Anterior cingulate cortex (tissue), 58 donors: ENCODE measurements at places on chromosomes 11 and 22.

GRCh38 chr11:304915-305843 is 2.4 kb upstream of the IFITM2 start:
- no peak for DNase-seq

DNA sequence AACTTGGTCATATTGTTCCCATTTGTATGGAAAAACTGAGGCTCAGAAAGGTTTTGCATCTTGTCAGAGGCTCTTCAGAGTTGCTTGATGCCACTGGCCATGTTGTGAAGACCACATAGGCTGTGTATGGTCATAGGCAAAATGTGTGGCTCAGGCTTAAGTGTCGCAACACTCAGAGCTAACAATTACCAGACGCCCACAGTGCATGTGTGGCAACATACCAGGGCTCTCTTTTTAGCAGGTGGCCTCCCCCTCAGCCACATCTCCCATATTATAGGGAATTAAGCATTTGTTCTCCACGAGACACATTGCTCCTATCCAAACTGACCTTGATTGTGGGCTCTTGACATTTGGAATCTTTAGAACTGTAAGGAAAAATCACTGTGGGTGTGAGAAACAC is 802.5 kb downstream of the DLG2 start:
- no peak for DNase-seq

- no peak for DNase-seq
Measured at GRCh38 chr11:69921128-69922014, 102.2 kb upstream of the FGF3 start.

DNA sequence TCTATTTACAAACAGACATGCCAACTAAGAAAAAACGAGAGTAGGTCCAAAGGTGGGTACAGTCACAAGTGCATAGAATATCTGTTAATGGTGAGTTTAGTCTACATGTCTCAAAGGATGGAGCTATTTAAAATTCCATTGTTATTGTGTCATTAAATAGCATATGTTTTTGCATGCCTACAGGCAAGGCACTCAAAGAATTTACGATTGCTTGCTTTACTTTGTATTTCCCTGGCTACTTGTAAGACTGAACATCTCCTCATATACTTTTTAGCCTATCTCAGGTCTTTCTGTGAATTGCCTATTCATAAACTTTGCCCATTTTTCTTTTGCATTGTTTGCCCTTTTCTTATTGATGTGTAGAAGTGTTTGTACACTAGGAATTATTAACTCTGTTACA is 39.7 kb downstream of the DEUP1 start:
- DNase-seq, result no peak

DNA sequence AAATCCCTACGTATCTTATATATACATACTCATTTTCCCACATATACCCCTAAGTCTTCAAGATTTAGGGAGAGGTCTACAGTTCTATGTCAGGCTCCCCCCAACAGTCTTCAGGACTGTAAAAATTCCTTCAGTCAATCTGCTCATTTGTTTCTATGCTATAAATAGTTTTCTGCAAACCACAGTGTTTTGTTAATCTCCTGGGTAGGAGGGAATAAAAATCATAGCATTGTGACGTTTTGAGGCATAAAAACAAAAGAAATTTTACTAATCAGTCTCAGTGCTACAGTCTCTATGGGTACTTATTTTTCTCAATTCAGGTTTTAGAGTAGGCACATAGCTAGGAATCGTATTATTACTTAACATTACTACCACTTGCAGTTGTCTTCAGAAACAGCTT is 552.8 kb upstream of the LRRC4C start:
- DNase-seq, result no peak

DNA sequence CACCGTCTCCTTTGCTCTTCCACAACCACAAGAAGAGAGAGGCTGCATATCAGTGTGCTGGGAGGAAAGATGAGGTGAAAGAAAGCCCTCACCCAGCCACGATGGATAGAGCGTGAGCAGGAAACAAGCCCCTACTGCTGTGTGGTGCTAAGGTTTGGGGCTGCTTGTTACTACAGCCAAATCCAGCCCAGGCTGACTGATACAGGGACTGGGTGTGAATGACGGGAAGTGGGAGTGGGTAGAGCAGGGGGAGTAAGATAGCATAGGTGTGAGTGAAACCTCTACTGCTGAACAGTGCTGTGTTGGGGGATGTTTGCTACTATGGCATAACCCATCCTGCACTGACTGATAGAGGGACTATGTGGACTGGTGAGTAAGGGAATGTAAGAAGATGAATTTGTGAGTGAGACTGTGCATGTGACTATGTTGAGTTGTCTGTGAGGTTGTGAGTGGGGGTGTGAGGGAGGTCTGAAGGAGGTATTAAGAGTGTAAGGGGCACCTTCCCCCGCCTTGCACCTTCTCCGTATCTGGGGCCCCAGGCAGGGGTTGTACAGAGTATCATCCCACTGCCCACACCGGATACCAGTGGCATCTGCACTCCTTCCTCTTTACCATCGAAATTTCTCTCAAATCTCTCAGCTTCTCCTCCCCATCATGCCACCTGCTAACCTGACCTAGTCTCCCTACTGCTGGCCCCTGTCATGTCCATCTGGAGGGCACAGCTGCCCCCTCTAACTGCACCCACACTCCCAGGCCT is 91.5 kb downstream of the MN1 start:
- DNase-seq, result no peak

- DNase-seq, result no peak
Measured at GRCh38 chr11:110795112-110795624, 82.9 kb upstream of the ARHGAP20 start.

DNA sequence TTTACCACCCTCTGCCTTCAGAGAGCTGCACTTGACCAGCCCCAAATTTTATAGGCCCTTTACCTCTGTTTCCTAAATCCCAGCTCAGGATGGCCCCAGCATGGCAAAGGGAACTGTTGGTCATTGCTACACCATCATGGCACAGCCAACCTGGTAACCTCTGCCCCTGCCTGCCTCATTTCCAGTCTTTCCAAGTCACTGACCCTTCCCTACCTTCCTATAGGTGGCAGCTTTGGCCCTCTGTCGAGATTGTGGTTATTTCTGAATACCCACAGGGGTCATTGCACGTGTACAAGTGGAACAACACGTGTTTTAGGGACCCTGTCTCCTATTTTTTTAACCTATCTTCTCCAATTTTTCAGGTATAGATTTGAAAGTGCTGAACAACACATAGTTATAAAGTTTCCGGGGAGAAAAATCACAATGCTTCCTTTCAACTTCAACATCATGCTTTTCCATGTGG is 2.8 kb downstream of the GALNT18 start:
- no peak for DNase-seq

DNA sequence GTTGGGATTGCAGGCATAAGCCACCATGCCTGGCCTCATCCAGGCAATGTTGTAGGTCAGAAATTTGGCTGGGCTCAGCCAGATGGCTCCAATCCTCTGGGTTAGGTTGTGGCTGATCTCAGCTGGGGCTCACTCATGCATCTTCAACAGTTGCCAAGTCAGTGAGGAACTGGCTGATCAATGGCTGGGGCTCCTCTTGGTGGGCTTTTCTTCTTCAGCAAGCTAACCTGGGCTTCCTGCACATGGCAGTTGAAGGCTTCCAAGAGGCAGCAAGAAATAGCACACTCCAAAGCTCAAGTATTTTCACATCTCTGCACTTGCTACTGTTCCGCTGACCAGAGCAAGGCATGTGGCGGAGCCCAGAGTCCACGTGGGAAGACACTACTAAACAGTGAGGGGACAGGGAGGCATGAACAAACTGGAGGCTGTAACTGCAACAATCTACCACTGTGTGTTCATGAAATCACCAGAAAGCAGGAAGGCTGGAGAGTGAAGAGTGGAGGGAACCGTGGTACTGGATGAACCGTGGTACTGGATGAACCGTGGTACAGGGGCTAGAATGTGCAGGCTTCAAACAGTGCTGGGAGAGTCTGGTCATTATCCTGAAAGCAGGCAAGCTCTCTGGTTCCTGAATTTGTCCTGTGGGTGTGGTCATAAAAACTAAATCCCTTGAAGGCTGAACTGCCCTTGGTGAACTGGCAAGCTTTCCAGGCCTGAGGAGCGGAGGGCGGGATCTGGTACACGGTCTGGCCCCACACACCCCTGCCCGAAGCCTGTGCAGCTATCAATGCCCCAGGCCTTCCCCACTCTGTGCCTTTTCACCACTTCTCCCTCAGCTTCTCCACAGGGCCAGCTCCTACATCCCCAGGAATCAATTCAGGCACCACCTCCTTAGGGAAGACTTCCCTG is 20.2 kb downstream of the CHST1 start:
- DNase-seq, result no peak

- DNase-seq, result no peak
Measured at GRCh38 chr11:34501500-34501899, 12.1 kb downstream of the ELF5 start.

- DNase-seq, result no peak
Measured at GRCh38 chr11:9688716-9689511, 25.0 kb downstream of the SWAP70 start.

GRCh38 chr11:111339758-111340388 is 39.2 kb downstream of the POU2AF1 start:
- DNase-seq, result no peak

DNA sequence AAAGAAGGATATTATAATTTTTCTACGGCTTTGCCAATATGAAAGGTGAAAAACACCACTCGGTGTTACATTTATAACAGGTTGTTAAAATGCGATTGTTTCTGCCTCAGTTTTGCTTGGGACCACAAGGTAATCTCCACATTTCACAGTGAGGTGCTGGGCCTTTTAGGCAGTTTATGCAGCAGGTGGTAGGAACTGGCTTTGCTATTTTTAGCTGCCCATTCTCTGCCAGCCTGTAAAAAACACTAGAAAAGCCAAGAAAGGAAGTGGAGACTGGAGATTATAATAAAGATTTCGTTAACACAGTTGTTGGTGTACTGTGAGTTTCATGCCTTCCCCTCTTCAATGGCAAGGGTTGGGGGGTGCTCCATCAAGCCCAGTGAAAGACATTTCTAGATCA is 8.0 kb upstream of the MRPL16 start:
- DNase-seq, result no peak

- DNase-seq, result no peak
Measured at GRCh38 chr11:115848080-115848479, 343.9 kb upstream of the CADM1 start.

DNA sequence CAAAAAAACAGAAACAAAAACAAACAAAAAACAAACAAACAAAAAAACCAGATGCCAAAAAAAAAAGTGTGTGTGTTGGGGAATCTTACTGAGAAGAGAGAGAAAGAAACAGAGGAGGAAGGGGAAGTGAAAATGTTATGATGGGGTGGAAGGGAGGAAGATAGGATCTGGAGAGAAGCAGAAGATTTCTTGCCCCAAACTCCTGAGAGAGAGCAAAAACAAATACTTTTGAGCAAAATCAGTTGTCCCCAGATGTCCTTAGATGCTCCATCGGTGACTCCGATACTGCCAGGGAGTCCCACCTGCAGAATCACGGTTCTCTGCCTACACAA is 19.9 kb upstream of the GRAMD1B start:
- no peak for DNase-seq

DNA sequence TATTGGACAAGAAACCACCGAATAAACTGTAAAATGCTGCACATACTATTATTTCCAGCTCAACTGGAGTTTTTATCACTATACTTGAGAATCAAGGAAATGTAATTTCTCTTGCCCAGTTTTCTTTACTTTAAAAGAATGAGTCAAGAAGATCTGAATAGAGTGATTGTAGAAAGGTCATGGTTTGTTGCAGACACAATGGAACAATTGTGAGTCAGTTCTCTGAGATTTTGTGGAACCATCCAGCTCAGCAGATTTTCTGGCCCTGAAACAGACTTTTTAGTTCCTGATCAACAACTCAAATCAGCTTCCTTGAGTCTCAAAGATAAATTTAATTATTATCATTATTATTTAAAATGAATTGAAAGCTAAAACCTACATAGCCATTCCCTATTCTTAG is 1.3 kb downstream of the TCN1 start:
- no peak for DNase-seq

DNA sequence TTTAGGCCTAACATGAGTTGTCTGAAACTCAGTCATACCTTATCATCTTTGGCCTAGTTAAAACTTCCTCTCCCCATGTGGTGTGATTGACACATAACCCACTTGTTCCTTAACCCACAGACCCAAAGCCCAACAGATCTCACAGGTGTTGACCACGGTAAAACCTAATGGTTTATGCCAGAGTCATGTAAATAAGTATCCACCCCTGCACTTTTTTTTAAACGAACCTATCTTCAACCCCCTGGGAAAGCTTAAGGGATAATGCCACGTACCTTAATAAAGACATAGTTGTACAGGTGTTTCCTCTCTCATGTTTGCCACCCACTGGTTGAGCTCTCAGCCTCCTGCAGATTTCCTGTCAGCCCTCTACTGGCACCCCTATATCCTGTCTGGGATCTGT is 709.3 kb upstream of the CCDC179 start:
- DNase-seq, result no peak

DNA sequence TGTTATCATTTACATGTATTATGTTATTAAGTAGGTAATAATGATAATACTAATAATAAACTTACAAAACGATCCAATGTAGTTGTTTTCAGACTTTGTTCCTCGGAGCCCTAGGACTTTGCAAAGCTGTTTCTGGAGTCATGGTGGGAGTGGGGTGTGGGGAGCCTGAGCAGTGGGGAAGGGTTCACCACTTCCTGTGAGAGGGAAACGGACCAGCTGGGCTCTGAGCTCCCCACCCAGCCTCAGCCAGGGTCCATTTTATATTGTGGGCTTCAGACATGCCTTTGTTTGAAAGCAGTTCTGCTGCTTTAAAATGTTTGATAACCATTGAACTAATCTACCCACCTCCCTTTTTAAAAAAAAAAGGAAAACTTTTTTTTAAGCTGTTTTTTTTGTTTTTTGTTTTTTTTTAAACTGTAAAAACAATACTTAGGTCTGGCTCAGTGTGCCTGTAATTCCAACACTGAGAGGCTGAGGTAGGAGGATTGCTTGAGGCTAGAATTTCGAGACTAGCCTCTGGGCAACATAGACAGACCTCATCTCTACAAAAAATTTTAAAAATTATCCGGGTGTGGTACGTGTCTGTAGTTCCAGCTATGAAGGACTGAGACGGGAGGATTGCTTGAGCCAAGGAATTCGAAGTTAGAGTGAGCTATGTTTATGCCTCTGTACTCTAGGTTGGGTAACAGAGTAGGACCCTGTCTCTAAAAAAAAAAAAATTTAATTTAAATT is 7.0 kb downstream of the SERPING1 start:
- DNase-seq, result no peak

- no peak for DNase-seq
Measured at GRCh38 chr11:122642472-122642922, 13.0 kb upstream of the UBASH3B start.

- DNase-seq, result no peak
Measured at GRCh38 chr22:31646186-31647019, 15.6 kb downstream of the PISD start.

GRCh38 chr22:37638391-37639069 is 939 bp upstream of the SH3BP1 start:
- DNase-seq, result no peak

DNA sequence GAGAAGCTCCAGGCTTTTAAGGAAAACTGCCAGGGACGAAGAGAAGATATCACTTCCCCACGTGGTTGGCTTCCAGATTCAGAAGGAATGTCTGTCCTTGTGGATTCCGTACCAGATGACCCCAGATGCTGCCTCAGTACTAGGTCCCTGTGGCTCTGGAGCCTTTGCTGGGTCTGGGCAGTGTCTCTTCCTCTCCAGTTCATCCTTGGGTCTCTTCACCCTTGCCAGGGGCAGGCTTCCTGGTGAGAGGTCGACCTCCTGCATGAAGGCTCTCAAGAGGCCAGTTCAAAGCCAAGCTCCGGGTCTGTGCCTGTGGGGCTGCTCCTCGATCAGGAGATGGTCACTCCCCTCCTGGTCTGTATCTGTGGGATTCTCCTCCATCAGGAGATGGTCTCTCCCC is 74.7 kb upstream of the B3GAT1 start:
- no peak for DNase-seq
